ENCODE measurements at places on chromosomes 1 and 21.

DNA sequence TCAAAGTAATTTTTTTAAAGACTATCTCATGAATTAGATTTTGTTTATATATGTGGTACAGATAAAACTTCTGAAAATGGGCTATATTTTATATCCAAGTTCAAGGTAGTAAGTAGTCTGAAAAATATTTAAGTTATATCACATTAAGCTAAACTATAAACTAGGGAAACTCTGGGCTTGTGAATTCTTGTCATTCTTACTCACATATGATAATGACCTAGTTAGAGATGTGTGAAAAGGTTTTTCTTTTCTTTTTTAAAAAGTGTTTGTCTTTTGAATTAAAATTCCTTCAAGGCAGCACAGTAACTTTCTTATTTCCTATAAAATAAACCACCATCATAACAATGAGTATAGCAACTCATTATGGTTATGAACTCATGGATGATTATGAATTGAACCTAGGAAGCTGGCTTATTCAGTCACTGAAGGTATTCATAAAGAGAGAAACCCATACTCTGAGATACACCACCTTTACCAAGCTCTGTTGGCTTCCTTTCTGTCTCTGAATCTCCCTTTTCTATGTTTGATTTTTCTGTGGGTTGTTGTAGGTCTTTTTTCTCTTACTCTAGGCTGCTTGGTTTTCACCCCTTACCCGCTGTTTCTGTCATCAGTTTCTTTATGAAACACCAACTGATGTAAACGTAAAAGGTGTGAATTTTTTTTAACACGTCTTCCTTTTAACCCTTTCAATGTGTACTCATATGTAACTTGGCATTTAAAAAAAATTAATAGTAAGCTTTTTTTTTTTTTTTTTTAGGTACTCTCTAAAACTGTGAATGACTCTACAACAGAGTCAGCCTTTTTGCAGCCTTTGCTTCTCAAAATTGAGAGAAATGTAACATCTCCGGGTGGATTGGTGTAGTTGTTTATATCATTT, 25.2 kb downstream of the IL12RB2 start:
- no peak for DNase-seq

DNA sequence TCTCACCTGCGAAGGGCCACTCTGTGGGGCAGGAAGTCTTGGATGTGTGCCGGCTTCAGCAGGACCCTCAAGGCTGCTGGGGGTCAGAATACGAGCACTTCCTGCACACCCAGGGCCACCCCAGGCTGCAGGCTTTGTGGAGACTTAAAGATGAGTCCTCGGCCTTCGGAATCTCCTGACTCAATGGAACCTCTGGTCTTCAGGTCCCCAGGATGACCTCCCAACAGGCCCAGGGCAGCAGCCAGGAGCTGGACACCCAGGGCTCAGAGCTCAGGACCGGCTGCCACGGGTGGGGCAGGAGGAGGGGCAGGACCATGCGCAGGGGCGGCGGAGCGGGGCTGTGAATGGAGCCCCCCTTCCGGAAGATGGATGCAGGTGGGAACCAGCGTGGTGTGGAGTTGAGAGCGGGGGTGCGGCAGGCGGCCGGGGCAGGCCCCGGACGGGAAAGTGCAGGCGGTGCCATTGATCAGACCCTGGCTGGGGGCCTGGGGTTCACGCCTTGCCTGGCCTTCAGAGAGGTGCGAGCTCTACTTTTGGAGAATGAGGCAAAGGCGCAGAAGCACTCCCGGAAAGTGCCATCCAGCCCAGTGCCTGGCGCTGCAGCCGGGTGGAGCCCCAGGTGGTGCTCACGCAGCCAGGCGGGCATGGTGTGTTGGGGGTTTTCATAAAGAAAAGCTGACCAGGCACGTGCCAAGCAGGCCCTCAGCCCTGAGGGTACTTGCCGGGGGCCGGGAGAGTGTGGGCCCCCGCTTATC, 10.4 kb downstream of the COL18A1 start:
- DNase-seq, result no peak

- DNase-seq, result no peak
Measured at GRCh38 chr1:91952187-91952586, 3.0 kb downstream of the BRDT start.

DNA sequence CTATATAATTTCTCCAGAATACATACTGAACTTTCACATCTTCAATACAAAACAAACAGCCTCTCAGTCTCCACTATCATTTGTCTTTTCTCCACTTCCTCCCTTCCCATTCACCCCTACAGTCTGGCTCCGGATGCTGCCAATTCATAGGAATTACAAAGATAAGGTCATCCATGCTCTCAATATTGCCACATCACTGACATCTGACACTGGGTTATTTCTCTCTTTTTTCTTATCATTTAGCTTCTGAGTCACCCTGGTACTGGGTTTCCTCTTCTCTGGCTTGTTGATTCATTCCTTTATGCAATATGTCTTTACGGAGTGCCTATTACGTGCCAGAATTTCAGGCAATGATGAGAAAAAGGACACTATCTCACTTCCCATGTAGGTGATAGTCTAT, 3.1 kb upstream of the SH3BP5L start:
- DNase-seq, result no peak

All from BE2C (cell line).